Cardiac ventricle fibroblast (primary cell): ENCODE measurements at places on chromosomes 3 and 15. TPM values are rescaled to one million over a fixed set of nuclear protein-coding genes. Genes with fewer than 3 reads are reported as not detected.

Gene GOLGA6L4
- 0.31 and 0.98 TPM in 2 replicates for total RNA-seq

Gene STRIT1
- not detected in 2 replicates for total RNA-seq

Gene CCR2
- not detected in 2 replicates for total RNA-seq

Gene CHRFAM7A
- 0.54 and 1.4 TPM in 2 replicates for total RNA-seq

Gene NUSAP1
- total RNA-seq: 5.0 and 5.3 TPM in 2 replicates

Gene ATP13A5
- not detected in 2 replicates for total RNA-seq

Gene SMAD6
- 31.4 and 43.7 TPM in 2 replicates for total RNA-seq

Gene ERC2
- total RNA-seq: not detected in 2 replicates

Gene CSPG5
- not detected in 2 replicates for total RNA-seq

Gene COL6A6
- 0.50 and 0.68 TPM in 2 replicates for total RNA-seq

Gene AQR
- 10.3 and 12.0 TPM in 2 replicates for total RNA-seq

Gene FSIP1
- total RNA-seq: 0.20 and 0.25 TPM in 2 replicates

Gene ZBED2
- not detected in 2 replicates for total RNA-seq

Gene CDHR4
- not detected in 2 replicates for total RNA-seq

Gene PPP2R3A
- total RNA-seq: 12.0 and 12.3 TPM in 2 replicates

Gene TXNRD3
- 9.4 and 16.7 TPM in 2 replicates for total RNA-seq

Gene DUOX2
- not detected in 2 replicates for total RNA-seq

Gene ATP10A
- 0.62 and 1.1 TPM in 2 replicates for total RNA-seq

Gene ACTC1
- not detected in 2 replicates for total RNA-seq

Gene SH2D7
- total RNA-seq: not detected in 2 replicates

Gene NR2F2
- 35.2 and 37.8 TPM in 2 replicates for total RNA-seq

Gene PCLAF
- 11.0 and 18.2 TPM in 2 replicates for total RNA-seq

Gene LDHAL6B
- not detected in 2 replicates for total RNA-seq

Gene MME
- 82.5 and 84.4 TPM in 2 replicates for total RNA-seq

Gene IGSF10
- 11.6 and 14.9 TPM in 2 replicates for total RNA-seq

Gene GP9
- not detected in 2 replicates for total RNA-seq

Gene GOLGA8M
- total RNA-seq: 0.34 and 1.2 TPM in 2 replicates
